ENCODE measurements at places on chromosomes 13 and 19.

DNA sequence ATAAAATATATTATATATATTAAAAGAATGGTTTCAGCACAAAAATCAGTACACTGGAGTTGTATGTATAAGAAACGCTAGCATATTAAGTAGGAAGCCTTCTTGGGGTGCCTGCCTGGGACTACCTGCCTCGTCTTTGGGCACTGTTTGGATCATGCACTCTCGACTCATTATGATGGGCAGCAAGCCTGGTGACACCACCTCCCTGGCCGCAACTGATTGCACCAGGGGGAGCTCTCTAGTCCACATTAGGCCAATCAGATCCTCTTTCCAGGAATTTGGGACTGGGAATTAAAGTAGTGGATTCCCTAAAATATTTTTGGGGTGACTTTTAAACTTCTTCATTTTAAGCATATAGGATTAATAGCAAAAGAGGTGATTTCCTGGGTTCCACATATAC, 56.0 kb upstream of the RGCC start:
- no peak for DNase-seq

DNA sequence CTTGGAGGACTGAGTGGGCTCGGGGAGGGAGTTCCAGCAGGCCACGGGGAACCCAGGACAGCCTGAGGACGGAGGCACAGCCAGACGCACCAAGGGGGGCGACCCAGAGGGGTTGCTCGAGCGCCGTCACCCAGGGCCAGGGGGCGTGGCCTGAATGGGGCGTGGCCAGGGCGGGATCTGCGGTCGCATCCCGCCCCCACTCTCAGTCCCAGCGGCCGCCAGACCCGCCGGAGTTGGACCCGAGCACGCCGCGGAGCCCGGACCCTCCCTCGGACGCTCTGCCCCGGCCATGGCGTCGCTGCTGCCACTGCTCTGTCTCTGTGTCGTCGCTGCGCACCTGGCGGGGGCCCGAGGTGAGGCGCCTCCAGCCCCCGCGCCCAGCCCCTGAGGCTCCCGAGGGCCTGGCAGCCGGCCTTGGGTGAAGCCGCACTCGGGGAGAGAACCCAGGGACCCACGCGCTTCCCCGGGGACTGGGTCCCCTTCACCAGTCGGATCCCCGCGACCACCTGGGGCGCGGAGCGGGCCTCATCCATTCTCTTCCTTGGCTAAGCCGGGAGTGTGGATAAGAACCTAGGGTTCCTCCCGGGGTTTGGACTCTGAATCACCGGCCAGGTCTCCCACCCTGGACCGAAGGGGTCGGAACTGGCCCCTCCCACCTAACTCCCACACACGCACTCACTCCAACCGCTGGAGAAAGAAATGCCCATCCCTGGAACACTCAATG, at the start of gene CILP2:
TSS of gene CILP2 (plus strand) at position 205 of the 724 bp plus-strand sequence. CDS start at position 290, 85 bp downstream.
- DNase-seq: no peak

DNA sequence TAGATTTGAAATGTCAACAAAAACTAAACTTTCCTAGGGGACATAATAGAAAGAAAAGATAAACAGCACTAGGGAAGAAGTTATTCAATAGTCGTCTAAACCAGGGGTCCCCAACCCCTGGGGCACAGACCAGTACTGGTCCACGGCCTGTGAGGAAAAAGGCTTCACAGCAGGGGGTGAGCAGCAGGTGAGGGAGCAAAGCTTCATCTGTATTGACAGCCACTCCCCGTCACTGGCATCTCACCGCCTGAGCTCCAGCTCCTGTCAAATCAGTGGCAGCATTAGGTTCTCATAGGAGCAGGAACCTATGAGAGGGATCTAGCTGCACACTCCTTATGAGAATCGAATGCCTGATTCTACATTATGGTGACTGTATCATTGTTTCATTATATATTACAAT, 382.7 kb downstream of the MYO16 start:
- no peak for DNase-seq

DNA sequence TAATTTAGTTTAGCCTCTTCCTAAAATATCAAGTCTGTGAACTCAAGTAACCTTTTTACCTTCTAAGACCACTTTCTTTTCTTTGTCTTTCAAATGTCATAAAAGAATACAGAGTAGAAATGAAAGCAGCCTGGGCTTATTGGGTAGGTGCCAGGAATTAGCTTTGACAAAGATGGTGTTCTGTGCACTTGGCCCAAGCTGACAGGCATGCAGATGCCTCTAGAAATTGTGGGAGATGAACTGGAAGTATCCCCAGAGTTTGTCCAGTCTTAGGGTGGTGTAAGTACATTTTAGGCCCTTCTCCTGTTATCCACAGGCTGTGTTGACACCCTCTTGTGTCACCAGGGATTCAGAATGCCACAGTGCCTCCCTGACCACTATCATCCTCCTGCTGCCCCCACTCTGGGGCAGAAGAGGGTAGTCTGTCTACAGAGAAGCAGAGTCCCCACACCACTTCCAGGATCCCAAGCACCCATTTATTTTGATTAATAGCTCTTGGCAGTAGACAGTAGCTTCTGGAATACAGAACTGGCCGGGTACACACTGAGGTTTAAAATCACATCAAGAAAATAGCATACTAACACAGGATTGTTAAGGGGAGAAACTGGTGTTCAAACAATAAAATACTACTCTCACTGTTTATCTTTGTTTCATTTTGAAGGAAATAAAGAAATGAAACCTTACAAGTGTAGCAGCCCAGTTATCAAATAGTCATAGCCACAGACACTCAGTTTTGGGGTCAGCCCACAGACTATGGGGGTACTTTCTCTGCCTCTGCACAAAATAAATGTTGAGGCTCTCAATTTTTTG, 343.2 kb downstream of the KCNRG start:
- no peak for DNase-seq

DNA sequence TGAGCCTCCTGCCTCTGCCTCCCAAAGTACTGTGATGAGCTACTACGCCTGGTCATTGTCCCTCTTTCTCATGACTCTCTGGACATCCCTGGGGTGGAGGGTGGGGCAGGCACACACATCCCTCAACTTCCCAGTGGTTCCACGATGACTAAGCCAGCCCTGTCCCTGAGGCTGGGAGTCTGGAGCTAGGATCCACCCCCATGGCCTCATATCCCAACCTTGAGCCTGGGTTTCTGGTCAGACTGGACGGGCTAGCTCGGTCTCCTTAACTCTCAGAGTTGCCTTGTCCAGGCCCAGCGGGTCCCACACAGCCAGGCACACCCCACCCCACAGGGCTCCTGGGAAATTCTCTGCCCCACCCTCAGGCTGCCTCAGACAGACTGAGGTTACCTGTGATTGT, 19.6 kb downstream of the IER2 start:
- DNase-seq: no peak

- no peak for DNase-seq
Measured at GRCh38 chr19:51798062-51798461, 3.1 kb downstream of the FPR3 start.

- DNase-seq: no peak
Measured at GRCh38 chr13:63731896-63732295, 2316.2 kb upstream of the PCDH20 start.

DNA sequence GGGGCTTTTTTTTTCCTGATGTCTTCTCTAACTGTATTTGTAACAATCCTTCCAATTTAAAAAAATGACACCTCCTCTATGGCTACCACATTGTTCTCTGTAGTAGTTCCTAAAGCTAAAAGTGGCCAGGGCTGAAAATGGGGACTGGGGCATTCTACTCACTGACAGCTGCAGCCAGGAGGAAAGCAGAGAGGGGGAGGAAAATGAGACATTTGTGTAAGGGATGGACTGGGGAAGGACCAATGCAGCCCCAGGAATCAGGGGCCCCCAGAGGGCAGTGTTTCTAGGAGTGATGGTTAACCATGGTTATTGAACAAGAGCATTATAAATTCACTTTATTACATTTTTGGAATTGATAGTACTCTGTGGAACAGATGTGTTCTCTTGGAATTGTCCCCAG, 34.3 kb upstream of the C1QTNF9 start:
- no peak for DNase-seq

GRCh38 chr13:74625541-74625940, 491.3 kb upstream of the KLF12 start:
- DNase-seq: no peak
